ENCODE measurements at places on chromosomes 5 and 9.

DNA sequence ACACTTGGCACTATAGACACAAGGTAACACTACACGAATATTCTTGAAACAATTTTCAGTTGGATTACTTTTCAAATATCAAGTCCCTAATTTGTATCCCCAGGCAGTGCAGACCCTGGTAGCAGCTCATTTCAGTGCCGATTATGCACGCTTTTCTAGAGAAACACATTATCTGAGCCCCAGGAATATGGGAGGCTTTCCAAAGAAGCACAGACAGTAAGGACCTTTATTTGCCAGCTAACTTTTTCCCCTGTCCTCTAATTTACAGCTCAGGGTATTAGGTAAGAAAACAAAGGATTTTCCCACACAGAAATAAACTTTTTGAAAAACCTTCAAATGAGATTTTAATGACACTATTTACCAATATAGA is 852.3 kb upstream of the DMAC1 start:
- no peak for DNase-seq

- DNase-seq = peak; percentile 13
Observed at GRCh38 chr9:114033397-114034103, 44.5 kb downstream of the AMBP start.

DNA sequence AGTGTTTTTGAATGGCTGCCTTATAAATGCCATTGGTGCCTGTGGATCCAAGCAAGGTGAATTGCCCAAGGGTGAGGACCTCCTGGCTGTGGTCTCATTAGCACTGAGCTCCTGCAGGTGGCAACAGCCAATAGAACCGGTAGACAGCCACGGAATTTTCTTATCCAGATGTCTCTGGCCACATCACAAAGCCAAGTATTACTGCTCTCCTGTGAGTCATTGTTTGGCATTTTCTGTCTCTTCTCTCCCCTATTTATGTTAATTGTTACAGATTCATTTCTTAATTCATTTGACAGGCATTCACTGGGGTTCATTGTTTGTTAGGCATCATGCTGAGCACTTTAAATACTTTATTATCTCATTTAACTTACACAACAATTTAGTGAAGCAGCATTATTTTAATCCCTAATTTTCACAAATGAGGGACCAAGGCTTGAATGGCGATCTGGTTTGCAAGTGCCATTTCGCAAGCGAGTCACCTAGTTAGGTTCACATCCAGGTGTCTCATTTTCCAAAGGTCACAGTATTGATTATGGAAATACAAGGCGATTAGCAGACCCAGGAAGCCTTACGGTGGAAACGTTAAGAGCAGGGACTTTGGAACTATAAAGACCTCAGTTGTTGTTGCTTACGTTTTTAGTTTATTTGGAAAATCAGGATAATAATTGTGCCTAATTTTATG is 58.2 kb upstream of the DPYSL3 start:
- peak; percentile 87 for DNase-seq

DNA sequence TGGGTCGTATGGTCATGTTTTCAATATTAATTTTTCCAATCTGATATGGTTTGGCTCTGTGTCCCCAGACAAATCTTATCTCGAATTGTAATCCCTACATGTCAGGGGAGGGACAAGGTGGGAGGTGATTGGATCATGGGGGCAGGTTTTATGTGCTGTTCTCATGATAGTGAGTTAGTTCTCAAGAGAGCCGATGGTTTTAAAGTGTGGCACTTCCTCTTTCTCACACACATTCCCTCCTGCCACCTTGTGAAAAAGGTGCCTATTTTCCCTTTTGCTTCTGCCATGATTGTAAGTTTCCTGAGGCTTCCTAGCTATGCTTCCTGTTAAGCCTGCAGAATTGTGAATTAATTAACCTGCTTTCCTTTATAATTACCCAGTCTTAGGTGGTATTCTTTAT is 309.1 kb upstream of the GRIN3A start:
- DNase-seq = no peak

- no peak for DNase-seq
Observed at GRCh38 chr5:68680366-68680765, 413.4 kb upstream of the SLC30A5 start.

DNA sequence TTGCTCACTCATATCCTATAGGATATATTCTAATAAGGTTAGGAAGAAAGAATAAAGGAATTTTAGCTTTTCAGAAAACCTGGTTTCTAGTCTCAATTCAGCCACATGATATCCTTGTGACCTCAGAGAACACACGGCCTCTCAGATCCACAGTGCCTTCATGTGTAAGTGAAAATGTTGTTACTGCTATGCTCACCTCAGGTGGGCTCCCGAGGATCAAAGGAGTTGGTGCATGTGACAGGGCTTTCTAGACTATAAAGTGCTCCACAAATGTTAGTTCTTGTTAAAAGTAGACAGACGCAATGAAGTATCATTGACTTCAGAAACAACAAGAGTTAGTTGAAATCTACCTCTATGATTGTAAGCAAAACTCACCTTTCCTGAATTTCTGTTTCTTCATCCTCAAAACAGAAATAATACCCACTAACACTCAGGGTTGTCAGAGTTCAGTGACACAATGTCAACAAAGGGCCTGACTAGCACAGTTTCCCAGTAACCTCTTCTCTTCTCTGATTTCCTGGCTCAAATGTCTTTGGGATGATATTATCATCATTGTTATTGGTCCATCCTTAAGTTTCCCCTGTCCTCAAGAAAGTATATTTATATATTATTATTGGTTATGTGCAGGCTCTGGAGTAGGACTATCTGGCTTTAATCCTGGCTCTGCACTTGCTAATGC is 36.0 kb upstream of the MAN2A1 start:
- DNase-seq = no peak

DNA sequence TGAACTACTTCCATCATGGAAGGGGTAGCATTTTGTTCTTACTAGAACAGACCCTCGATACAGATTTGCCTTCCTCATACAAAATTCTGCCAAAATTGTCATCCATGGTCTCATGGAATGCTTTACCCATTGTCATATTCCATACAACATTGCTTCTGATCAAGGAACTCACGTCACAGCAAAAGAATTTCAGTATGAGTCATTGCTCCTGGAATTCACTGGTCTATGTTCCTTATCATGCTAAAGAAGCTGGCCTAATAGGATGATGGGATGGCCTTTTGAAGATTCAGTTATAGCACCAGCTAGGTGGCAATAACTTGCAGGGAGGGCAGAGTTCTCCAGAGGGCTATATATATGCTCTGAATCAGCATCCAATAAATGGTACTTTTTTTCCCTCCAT is 18.2 kb upstream of the FNIP1 start:
- DNase-seq = peak; percentile 71

- peak; percentile 25 for DNase-seq
Observed at GRCh38 chr9:135960411-135961276, 529 bp downstream of the UBAC1 start.

- peak; percentile 1 for DNase-seq
Observed at GRCh38 chr9:35002623-35003022, 13.1 kb downstream of the DNAJB5 start.

GRCh38 chr5:136012041-136012804 is 16.6 kb upstream of the TGFBI start:
- DNase-seq = no peak

GRCh38 chr5:76473009-76473336 is 69.9 kb downstream of the IQGAP2 start:
- no peak for DNase-seq

DNA sequence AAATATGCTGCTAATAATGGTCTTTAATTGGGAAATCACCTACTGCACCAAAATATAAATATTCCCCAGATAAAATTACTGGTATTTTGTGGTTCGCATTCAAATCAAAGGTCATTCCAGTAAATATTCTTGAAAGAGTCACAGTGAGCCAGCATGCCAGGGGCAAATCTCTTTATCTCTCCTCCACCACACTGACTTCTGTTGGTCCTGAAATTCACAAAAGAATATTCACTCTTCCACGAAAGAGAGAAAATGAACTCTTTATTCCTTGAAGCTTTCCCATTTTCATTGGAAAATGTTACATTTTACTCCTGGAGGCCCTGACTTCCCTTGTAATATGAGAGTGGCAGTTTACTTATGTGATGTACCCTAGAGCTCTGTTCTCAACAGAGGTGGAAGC is 39.7 kb downstream of the ZNF366 start:
- DNase-seq = no peak

DNA sequence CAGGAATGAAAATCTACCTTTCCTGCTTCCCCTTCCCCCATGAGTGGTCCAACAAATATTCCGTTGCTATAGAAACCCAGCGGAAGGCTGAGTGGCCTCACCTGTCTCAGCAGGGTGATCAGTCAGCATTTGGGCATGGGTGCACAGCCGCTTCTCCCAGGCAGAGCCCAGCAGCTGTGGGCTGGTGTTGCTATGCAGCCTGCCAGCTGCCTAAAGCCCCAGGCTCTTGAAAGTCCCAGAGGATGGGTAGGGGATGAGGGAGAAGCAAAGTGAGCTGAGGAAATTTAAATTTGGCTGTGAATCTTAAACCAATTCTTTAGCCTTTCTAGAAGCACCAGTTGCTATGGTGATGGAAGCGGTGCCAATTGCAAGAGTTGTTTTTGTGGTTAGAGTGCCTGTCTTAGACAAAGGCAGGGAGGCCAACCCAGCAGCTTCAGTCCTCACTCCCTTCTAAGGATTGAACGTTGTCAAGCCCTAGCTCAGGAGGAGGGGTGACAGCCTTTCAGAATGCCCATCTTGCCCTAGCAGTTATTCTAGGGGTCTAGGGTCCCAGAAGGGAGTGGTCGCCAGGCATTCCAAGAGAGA is 151.5 kb upstream of the PITX1 start:
- no peak for DNase-seq

DNA sequence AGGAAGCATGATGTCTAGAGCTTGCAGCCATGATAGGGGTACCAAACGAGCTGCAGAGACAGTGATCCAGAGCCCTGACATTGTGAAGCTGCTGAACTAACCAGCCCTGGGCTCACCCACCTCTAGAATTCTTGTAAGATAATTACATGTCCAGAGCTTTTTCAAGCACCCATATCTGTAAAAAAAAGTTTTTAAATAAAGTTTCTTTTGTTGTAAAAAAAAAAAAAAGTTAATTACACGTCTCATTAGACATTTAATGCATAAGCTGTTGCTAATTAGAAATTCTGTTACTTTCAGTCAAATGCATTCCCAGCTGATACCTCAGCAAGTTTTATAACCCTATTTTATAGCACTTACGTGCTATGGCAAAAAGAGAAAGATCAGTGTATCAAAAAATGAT is 65.6 kb downstream of the C9orf85 start:
- no peak for DNase-seq

DNA sequence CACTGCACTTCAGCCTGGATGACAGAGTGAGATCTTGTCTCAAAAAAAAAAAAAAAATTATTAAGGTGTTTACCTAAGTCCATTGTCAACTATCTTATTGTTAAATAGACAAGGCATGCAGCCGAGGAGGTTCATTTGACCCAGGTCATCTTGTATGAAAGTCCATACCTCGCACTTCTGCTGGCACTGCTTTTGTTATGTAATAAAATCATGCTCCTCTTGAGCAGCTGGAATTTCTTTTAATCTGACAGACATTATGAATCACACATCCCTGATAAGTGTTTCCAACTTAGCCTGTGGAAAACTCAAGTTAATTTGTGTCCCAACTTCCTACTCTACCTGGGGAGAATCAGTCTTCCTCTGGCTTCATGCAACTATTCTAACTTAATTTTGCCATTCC is 315.6 kb upstream of the KLF4 start:
- DNase-seq = no peak

DNA sequence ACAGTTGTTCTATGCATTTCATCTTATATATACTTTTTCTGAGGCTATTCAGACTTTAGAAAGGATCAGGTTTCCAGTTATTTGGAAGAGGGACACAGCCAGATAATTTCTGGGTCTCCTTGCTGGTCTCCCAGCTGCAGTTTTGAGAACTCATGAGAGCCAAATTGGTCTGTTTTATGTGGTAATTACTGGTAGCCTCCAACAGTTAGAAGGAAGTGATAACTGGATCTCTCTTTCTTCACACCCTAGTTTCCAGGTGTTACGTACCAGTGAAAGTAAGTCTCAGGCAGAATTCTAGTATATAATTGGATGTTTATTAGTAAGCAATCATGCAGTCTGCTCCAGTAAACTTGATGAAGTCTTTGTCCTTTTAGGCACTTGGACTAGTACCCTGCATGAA is 63.2 kb upstream of the RPS23 start:
- no peak for DNase-seq

- no peak for DNase-seq
Observed at GRCh38 chr5:74085782-74086181, 459.8 kb downstream of the ARHGEF28 start.

GRCh38 chr5:136135536-136135935 is 2.9 kb downstream of the SMAD5 start:
- DNase-seq = no peak

DNA sequence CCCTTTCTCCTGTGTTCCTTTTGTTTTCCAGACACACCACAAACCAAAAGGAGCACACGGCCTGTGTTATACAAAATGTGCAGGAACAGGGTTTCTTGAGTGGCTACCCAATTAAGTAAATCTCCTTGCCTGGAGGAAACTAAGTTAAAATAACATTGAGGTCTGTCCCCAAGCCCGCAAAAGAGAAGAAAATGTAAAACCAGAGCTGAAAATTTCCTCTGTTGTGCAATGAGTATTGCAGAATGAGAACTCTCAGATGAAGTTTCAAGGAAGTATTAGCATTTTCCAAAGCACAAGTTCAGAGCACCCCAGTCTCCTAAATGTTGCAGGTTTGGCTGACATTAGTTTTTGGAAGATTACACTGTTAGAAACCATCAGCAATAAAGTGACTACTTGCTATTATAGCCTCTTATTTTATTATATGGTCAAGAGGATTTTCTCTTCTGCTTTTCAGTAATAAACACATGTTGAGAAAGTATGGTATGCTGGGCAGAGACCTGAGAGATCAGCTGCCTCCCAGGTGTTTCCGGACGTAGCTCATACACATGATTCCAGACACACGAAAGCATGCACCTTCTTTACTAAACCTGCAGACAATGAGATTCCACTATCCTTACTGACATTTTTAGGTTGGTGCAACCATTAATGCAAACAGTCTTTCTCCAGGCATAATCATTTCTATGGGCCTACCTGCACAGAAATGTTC is 161.3 kb downstream of the SNCAIP start:
- no peak for DNase-seq

GRCh38 chr5:90092734-90093133 is 316.8 kb downstream of the CETN3 start:
- no peak for DNase-seq

GRCh38 chr9:132075853-132076252 is 3.8 kb downstream of the MED27 start:
- DNase-seq = no peak

- peak; percentile 89 for DNase-seq
Observed at GRCh38 chr5:10856683-10857337, 95.8 kb upstream of the DAP start.

DNA sequence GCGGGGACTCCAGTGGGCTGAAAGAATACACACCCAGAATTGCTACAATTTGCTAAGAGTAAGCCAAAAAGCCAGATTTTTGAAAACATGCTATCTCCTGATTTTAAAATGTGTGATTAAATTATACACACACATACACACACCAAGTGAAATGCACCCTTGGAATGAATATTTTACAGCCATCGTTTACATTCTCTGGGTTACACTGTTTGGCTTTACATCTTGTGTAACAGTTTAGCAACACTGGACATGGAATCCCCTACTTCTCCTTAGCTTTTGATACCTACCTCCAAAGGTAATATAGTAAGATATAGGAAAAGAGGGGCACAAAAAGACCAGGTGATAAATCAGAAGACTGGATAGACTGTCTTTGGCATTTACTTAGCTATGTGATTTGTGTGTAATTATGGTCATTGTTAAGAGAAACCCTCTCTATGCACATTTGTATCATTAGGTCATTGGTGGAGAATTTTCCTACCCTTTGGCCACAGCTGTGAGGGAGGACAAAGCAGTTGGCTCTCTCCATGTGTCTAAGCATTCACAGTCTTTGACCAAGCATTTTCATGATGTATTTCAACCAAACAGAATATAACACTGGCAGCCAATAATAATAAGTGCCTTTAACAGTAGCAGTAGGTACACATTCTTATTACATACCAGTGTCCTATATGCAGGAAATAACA is 7.6 kb downstream of the SVEP1 start:
- DNase-seq = no peak

Measured in urothelium cell line (cell line).